ENCODE measurements at places on chromosomes 7 and 10.

DNA sequence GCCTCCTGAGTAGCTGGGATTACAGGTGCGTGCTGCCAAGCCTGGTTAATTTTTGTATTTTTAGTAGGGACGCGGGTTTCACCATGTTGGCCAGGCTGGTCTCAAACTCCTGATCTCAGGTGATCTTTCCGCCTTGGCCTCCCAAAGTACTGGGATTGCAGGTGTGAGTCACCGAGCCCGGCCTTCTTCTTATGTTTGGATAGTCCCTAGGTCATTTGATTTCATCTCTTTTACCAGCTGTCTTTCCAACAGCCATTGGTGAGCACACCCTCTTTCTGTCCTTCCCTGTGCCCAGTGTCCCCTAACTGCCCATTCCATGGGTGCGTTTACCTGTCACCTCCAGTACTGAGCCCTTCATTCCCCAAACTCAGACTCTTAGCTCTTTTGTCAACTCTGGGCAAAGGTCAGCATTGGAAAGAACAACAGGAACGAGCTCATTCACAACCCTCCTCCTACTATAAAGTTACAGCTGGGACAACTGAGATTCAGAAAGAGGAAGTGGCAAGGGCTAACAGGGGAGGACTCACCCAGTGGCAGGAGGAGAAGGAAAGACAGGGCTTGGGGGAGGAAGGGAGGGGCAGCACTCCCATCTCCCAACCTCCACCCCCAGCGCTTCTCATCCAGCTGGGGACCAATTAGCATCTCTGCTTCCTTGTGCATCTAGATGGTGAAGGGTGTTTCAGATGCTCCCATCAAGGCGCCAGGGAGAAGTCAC lies 5.6 kb downstream of the SSC4D start:
- no peak for DNase-seq

- no peak for DNase-seq
These were observed 309.7 kb downstream of the EXOC4 start for GRCh38 chr7:133562621-133563020.

DNA sequence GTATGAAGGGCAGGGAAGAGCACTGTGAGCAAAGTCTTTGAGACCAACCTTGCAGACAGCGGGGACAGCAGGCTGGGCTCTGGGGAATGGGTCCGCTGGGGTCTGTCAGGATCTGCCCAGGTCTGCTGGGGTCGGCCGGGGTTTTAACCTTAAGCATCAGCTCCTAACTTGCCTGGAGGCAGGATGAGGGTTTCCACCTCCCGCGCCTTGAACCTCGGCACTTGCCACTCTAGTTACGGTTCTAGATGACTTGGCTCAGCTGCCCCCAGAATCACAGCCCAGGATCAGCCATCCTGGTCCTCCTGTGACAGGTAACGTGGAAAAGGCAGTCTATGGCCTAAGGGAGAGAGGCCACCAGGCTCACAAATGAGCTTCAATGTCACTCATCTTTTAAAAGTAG lies 50.4 kb upstream of the CACUL1 start:
- DNase-seq = no peak

DNA sequence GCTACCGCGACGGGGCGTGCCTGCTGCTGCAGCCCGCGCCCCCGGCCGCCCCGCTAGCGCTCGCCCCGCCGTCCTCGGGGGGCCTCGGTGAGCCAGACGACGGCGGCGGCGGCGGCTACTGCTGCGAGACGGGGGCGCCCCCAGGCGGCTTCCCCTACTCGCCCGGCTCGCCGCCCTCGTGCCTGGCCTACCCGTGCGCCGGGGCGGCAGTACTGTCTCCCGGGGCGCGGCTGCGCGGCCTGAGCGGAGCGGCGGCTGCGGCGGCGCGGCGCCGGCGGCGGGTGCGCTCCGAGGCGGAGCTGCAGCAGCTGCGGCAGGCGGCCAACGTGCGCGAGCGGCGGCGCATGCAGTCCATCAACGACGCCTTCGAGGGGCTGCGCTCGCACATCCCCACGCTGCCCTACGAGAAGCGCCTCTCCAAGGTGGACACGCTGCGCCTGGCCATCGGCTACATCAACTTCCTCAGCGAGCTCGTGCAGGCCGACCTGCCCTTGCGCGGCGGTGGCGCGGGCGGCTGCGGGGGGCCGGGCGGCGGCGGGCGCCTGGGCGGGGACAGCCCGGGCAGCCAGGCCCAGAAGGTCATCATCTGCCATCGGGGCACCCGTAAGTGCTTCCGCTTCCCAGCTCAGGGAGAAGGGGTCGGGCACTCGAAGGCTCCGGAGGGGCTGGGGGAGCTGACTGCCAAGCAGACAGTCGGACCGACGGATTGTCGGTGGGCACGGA lies 761 bp downstream of the PTF1A start:
- DNase-seq = no peak

- DNase-seq = no peak
These were observed 217.5 kb downstream of the SDK1 start for GRCh38 chr7:3518546-3518945.

GRCh38 chr10:92569071-92569470 lies 4.8 kb downstream of the IDE start:
- DNase-seq = no peak

DNA sequence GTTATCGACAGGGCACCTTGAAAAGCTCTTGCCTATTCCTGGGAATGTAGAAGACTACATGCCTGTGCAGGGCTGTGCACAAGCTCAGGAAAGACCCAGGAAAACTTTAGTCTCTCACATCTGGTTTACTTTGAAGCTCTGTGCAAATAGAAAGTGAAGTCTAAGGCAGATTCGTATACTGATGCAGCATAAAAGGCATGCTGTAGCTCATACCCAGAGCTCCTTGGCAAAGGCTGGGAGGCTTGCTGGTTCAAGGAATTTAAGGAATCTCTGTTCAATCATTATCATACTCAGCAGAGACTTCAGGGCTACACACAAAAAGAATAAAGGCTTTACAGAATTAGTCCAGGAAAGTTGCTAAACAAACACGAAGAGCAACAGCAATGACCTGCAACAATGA lies 192.0 kb downstream of the OTUD1 start:
- no peak for DNase-seq

- no peak for DNase-seq
These were observed 539.6 kb downstream of the CNTNAP2 start for GRCh38 chr7:146655928-146656797.

- DNase-seq = no peak
These were observed 70.9 kb downstream of the DYNC1I1 start for GRCh38 chr7:95843286-95843685.

GRCh38 chr10:78754269-78755062 lies 314.3 kb upstream of the ZMIZ1 start:
- DNase-seq = no peak

GRCh38 chr7:99653754-99654153 lies 26.0 kb downstream of the CYP3A5 start:
- DNase-seq = no peak

GRCh38 chr7:90728568-90728967 lies 132.4 kb downstream of the CDK14 start:
- no peak for DNase-seq

- DNase-seq = no peak
These were observed 120.2 kb downstream of the CACNB2 start for GRCh38 chr10:18260310-18260922.

- no peak for DNase-seq
These were observed 67.7 kb downstream of the DYNC2I1 start for GRCh38 chr7:158923928-158924511.

GRCh38 chr10:18689498-18689897 lies 30.3 kb downstream of the ARL5B start:
- no peak for DNase-seq

GRCh38 chr10:8361510-8361844 lies 307.0 kb downstream of the GATA3 start:
- DNase-seq = no peak

- DNase-seq = no peak
These were observed 44.1 kb downstream of the MYOF start for GRCh38 chr10:93437946-93438612.

DNA sequence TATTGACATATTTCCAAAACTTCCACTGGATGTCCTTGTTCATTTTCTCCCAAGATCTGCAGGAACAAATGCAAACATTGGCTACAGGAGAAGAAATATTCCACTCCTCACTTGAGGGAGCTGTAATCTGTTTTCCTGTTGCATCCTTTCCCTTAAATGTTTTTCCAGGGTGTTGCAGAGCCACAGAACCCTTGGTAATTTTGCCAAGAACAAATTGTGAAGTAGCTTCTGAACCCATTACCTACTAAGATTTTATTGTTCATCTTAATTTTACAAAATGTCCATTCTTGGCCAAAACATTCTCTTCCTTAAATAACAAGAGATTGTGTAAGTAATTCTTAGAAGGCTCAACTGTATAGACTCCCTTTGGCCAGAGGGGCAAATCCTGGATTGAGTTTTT lies 177.0 kb downstream of the GNAT3 start:
- DNase-seq = no peak

GRCh38 chr7:111199643-111200042 lies 108.7 kb downstream of the LRRN3 start:
- no peak for DNase-seq

- no peak for DNase-seq
These were observed 10.0 kb upstream of the DNMBP start for GRCh38 chr10:100019787-100020141.

GRCh38 chr7:133871757-133872156 lies 255.4 kb upstream of the LRGUK start:
- no peak for DNase-seq

DNA sequence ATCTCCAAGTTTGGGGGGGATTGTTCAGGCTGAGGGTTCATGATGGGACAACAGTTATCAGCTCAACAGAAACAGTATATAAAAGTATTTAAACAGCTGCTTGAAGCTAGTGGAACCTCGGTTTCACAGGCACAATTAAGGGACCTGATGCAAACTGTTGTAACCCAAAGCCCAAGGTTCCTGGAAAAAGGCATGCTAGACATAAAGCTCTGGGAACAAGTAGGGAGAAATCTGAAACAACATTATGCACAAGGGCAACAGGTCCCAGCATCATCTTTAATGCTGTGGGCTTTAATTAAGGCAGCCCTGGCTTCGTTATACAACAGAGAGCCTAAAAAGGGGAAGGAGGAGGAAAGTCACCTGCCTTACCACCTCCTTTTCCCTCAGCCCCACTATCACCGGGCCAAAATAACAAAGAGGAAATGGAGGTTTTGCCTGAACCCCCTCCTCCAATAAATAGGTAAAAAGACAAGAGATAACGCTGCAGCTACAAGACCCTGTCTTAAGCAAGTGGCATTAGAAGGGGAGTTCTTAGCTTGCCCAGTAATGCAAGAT lies 83.2 kb upstream of the GPR22 start:
- DNase-seq = no peak

- DNase-seq = no peak
These were observed 2.7 kb upstream of the PAX4 start for GRCh38 chr7:127620406-127621233.

DNA sequence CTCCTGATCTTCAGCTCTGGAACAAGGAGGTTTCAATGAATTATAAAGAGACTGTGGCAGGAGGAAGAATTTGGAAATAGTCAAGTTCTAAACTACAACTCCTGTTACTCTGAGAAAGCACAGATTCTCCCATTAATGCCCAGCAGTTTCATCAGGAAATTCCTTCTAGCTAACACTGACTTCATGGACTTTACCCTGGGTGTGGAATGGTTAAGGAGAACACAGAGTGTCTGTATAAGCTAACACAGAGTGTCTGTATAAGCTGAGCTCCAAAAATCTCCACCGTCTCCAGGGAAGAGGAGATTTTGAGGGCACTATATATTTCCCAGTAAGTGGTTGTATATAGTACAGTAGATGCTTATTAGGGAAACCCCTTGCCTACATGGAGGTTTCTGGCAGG lies 675.5 kb downstream of the XPNPEP1 start:
- no peak for DNase-seq
